Smooth muscle cell of trachea (primary cell): ENCODE measurements at places on chromosomes 2 and 18. TPM values are rescaled to one million over a fixed set of nuclear protein-coding genes. Genes with fewer than 3 reads are reported as not detected.

Gene ARHGAP15
- not detected in 2 replicates for total RNA-seq

Gene CD8B2
- total RNA-seq = not detected in 2 replicates

Gene ZSWIM2
- total RNA-seq = under 0.01 TPM in 1 of 2 replicates, not detected in the other

Gene NCKAP1
- total RNA-seq = 163 and 167 TPM in 2 replicates

Gene AMER3
- under 0.01 TPM in 1 of 2 replicates, not detected in the other for total RNA-seq

Gene CRYBA2
- total RNA-seq = not detected in 2 replicates

Gene NT5DC4
- total RNA-seq = not detected in 2 replicates
